NCI-H1417 (cell line): ENCODE measurements at places on chromosomes 13 and 19.

GRCh38 chr19:1470305-1471009, 8.6 kb downstream of the C19orf25 start:
- DNase-seq: peak; percentile 90

DNA sequence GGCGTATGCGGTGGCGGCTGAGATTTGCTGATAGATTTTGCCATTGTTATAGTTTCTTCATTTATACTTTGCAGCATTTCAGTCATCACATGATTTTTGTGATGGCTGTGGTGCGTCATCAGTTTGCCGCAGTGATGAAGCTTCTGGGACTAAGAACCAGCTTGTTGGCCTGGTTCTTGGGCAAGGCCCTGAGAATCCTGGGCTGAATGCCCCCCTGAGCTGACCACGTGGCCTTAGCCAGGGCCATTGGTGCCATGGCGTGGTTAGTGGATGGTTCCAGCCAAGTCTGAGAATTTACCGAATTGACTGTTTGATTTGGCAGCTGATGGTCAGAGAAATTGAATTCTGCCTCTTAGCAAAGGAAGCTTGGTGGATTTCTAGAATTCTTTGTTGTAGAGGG, 17.8 kb downstream of the GATAD2A start:
- DNase-seq: no peak

DNA sequence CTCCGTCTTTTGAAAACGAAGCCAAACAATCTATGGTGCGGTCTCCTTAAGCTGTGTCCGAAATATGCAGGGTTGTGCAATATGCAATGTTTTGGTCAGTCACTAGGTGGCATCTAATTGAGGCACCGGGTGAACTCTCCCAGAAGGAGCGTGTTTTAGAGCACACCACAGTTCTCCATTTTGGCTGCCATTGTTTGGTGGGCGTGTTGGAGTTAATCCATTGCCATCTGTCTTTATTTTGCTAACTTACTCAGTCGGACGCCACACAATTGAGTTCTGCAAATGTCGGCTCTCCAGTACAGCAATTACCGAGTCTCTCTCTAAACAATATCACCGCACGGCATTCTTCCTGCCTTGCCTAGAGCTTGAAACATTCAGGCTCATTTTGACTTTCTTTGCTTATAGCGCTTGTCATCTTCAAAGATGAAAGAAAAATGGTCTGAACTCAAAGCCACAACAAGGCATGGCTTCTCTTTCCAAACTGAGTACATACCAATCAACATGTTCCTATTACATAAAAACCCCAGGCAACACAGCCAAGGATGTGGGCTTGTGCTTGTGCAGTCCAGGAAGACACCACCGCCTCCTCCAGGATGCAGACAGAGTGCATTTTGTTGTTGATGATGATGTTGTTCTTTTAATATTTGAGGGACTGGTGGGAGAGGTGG, 182.0 kb upstream of the SERP2 start:
- DNase-seq: peak; percentile 41

DNA sequence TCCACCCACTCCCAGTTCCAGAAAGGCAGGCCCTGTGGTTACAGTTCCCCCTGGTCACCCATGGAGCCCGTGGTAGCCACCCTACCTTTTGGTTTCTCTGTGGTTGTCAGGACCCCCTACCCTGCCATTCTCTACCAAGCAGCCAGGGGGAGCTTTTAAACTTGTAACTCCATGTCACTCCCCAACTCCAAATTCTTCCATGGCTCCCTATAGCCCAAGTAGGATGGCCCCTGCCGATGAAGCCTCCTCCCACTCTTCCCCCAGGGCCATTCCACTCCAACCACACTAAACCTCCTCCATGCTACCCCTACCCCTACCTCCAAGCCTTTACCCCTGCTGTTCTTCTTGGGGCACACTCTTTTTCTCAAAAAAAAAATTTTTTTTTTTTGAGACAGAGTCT, 2.2 kb downstream of the S1PR2 start:
- DNase-seq: peak; percentile 45

- no peak for DNase-seq
These were observed 44.7 kb upstream of the GPI start for GRCh38 chr19:34320277-34320676.

GRCh38 chr13:102136735-102137296, 265.0 kb downstream of the FGF14 start:
- no peak for DNase-seq
